ENCODE measurements at places on chromosomes 11 and 22.

GRCh38 chr11:1690167-1691025 lies 6.6 kb upstream of the KRTAP5-6 start:
- DNase-seq: no peak

DNA sequence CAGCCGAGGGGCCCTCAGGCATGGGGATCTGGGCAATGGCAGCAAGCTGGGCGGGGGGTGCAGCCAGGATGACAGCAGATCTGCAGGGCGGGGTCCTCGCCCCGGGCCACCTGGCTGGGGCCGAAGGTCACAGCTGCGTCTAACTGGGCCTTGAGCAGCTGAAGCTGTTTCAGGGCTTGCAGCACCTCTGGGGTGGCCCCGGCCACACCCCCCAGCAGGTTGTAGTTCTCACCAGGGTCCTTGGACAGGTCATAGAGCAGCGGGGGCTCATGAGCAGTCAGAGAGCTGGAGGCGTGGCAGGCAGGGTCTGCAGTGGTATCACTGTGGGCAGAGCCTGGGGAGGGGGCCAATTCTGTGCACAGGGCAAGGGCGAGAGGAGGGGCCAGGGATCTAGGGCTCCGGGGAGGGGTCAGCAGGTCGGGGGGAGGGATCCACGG lies 2.8 kb downstream of the ARSA start:
- DNase-seq: no peak

DNA sequence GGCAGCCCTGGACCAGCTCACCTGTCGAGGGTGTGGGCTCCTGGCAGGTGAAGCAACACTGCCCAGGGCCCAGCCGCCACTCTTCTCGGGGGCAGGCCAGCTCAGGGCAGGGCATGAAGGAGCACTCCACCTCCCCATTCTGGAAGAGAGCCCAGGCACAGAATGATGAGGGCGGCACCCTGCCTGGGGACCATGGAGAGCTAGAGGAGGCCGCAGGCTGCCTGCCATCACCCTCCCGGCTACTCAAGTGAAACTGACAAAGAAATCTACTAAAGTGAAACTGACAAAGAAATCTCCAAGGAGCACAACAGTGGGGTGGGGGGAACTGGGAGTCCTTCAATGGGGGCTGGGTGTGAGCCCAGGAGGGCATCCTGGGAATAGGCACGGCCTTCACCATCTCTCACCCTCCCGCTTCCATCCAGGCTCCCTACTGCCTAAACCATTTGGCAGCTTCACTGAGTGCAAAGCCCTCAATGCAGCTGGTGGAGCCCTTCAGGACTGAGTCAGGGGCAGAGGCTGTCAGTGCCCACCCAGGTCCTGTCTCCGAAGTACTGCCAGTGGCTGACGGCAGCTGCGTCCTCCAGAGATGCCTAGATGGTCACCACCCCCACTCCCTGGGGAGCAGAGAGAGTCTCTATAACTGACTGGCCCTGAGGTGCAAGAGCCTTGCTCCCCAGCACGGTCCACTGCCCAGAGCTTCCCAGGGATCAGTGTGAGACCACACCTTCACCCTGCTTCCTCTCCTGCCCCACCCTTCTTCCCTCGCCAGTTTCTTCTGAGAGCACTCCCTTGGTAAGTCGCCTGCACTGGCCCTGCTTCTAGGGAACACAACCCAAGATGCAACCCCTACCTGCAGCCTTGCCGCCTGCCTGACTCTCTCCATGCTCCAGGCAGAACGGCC lies 21.7 kb downstream of the VWCE start:
- no peak for DNase-seq

- no peak for DNase-seq
These were observed 4.4 kb downstream of the OR51V1 start for GRCh38 chr11:5196067-5196466.

DNA sequence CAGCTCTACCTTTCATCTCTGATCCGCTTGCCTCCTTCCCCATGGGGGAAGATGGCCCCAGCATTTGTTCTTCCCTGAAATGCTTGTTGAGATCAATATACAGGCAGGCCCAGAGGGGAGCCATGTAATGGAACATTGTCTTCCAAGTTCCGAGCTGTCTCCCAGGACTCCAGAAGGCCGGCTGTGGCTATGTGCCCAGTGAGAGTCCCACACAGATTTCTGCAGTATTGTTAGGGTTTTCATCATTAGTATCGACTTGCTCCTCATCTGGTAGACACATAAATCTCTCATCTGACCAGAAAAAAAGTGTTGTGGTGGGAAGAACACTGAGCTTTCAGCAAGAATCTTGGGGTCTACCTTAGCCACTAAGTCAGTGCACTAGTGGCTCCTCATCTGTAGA lies 163.4 kb downstream of the TRIM29 start:
- DNase-seq: no peak

DNA sequence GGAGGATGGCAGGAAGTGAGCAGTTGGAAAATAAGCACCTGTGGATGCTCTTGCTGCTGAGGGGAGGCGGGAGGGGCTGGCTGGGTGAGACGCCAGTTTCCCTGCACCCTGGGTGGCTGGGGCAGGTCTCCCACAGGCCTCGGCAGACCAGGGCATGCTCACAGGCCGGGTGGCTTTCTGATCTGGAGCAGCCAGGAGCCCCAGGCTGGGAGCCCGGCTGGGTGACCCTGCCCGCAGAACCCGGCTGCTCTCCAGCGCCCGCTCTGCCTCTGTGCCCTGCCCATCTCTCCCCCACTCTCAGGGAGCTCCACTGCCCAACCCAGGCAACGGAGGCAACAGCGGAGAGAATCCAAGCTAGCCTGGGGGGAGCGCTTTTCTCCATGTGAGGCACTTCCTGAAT lies 24.6 kb downstream of the DCPS start:
- no peak for DNase-seq

DNA sequence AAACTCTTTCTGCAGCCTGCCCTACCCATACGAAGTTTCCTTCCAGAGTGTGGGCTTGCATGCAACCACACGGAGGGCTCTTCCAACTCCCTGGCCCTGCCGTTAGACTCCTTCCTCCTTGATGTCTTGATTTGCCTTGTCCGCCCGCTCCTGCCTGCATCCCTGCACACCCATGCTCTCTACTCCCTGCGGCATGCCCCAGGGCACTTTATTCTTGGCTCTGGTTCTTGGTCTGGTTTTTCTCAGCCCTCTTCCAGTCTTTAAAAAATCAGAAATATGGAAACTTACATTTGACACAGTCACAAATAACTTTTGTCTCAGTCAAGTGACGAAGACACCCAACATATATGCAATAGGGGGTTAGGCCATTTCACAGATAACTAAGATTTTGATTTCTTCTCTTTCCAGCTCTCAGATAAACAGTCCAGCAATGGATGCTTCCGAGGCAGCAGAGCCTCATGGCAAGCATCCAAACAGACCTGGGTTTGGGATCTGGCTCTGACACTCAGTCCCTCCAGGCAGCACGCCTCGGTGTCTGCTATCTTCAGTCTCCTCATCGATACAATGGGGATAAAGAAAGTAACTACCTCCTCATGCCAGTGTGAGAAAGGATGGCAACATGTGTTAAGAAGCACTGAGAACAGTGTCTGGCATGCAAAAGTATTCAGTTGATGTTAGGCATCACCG lies 15.7 kb upstream of the OPCML start:
- no peak for DNase-seq

DNA sequence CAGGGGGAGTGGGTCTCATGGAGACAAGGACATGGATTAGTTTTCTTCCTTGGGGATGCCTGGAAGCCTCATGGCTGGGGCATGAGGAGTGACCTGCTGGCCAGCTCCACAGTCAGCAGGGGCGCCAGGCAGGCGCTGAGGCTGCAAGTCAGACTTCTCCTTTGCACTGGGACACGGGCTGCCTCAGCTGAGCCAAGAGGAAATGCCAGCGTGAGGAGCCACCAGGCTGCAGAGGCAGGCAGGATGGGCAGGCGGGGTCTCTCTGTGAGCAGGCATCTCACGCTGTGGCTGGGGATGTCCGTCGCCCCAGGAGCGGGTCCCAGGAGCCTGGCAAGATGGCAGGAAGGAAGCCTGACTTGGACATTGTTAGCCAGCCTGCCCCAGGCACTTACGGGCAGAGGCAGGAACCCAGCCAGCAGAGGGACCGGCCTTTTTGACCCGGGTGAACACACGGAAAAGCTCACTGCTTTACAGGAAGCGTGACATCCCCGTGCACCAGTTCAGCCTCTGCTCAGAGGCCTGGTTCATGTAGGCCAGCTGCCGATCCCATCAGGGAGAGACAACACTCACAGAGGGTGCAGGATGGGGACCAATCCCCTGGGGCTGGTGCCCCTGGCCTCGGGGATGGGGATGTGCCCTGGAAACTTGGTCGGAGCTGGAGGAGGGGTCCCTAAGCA lies 10.2 kb downstream of the GNB1L start:
- DNase-seq: no peak

Data from mesothelial cell of epicardium (in vitro differentiated cells).